ENCODE measurements at places on chromosomes 4 and X.

GRCh38 chr4:17544205-17544604 lies 29.2 kb downstream of the CLRN2 start:
- ATAC-seq = no peak

GRCh38 chr4:168200685-168201084 lies 108.3 kb downstream of the ANXA10 start:
- ATAC-seq = no peak

- no peak for ATAC-seq
Observed at GRCh38 chr4:153988492-153989363, 199.8 kb upstream of the SFRP2 start.

GRCh38 chr4:24274381-24274941 lies 309.9 kb downstream of the DHX15 start:
- ATAC-seq = no peak

- no peak for ATAC-seq
Observed at GRCh38 chr4:6226506-6226905, 26.2 kb upstream of the JAKMIP1 start.

- no peak for ATAC-seq
Observed at GRCh38 chr4:123583043-123583442, 186.4 kb downstream of the SPRY1 start.

GRCh38 chr4:140893939-140894338 lies 137.8 kb upstream of the TBC1D9 start:
- ATAC-seq = peak; percentile 43

GRCh38 chr4:158203436-158203835 lies 6.8 kb upstream of the TMEM144 start:
- ATAC-seq = no peak

- ATAC-seq = no peak
Observed at GRCh38 chr4:168380290-168380689, 61.7 kb upstream of the DDX60 start.

- no peak for ATAC-seq
Observed at GRCh38 chrX:110268886-110269285, 49.0 kb downstream of the AMMECR1 start.

DNA sequence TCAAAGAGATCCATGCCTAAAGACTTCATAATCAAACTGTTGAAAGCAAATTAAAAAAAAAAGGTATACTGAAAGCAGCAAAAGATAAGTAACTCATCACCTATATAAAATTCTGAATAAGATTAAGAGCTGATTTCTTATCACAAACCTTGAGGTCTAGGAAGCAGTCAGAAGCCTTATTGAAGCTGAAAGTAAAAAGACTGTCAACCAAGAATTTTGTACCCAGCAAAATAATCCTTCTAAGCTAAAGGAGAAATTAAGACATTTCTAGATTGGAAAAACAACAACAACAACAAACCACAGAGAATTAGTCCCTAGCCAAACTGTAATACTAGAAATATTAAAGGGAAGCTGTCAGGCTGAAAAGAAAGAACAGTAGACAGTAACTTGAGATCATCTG lies 622.9 kb downstream of the PCDH7 start:
- no peak for ATAC-seq

DNA sequence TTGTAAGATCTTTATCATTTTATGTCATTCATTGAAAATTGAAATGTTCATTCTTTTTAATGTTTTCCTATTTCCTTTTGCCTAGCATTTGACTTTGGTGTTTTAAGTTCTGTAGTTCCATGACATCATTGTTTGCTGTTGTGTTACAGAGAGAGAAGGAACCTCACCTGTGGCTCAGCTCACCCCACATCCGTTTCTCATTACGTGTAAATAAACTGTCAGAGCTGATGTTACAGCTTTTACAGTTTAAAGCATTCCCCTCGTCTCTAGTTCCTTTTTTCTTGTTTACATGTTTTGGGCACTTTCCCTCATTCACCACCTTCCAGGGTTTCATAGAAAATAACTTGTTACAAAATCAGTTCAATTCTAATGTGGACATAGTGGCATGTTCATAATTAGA lies 137.2 kb downstream of the FNIP2 start:
- ATAC-seq = no peak

DNA sequence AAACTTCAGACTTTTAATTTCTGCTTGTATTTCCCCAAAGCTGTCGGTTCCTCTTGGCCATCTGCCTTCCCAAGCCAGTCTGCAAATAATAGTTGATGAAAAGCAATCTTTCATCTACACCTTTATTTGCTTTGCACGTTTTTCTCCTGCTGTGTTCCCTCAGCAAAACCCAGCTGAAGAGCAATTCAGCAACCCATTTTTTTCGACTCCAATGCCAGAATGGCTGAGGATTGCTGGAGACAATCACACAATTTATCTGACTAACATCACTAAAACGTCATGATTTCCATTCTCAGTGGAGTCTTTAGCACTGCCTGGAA lies 94.3 kb downstream of the GPRIN3 start:
- no peak for ATAC-seq

- no peak for ATAC-seq
Observed at GRCh38 chr4:83255584-83255983, 29.0 kb downstream of the COQ2 start.

DNA sequence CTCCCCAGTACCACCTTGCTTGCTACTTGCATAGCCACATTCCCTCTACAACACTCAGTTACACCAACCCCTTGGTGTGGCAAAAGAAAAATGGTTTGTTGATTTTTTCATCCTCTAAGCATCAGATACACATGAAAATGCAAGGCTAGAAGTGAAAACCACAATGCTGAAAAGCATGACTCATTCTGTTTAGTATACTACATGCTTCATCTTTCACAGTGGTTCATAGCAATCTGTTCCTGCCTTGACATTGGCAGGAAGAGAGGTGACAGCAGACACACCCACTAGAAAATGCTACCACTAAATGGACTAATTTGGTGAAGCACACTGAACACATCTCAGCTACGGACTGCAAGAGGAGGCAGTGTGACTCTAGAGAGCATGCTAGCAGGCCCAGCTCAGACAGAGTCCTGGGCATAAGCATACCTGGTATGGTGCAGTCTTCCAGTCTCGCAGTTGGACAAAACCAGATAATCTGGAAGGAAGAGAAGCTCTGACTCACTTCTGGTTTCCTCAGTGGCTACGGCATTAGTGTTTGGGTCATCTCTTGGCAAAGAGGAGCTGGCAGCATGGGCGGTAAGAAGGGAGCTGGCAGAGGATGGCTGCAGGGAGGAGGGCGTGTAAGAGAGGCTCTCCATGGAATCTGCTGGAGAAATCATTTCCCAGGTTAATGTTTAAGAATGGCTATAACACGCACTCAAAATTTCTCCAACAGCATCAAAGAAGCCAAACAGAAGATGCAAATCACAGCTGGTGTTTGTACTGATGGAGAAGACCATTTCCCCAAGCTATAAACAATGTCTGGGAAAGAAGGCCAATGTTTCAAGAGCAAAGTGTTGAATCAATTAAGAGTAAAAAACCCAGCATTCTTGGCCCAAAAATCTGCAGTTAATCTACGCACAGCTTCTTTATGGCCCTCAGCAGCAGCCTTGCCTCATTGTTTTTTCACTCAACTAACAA lies 37.8 kb downstream of the GAB3 start:
- ATAC-seq = peak; percentile 58
